ENCODE measurements at places on chromosomes 6 and 20. TPM values are rescaled to one million over a fixed set of nuclear protein-coding genes. Genes with fewer than 3 reads are reported as not detected.

DNA sequence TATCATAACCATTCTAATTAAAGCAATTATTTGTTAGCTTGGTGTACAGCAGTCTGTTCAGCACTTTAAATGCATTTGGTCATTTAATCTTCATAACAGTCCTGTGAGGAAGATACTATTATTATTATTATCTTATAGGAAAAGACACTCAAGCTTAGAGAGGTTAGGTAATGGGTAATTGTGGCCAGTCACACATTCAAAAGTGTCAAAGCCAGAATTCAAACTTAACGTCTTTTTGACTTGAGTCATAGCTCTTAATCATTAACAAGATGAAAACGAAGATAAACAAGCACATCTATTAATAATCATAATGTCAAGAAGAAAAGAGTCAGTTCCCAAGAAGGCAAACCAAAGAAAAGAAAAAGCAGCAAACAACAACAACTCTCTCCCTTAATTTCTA, 251.0 kb downstream of the SYNE1 start:
- H3K36me3 ChIP-seq: peaks cover 7% of the 10 kb centered on the region
- no peaks in the 10 kb centered on the region for H3K27me3 ChIP-seq
- H3K27ac ChIP-seq: no peak overlapping the region
- peaks cover 51% of the 10 kb centered on the region for H3K4me1 ChIP-seq

DNA sequence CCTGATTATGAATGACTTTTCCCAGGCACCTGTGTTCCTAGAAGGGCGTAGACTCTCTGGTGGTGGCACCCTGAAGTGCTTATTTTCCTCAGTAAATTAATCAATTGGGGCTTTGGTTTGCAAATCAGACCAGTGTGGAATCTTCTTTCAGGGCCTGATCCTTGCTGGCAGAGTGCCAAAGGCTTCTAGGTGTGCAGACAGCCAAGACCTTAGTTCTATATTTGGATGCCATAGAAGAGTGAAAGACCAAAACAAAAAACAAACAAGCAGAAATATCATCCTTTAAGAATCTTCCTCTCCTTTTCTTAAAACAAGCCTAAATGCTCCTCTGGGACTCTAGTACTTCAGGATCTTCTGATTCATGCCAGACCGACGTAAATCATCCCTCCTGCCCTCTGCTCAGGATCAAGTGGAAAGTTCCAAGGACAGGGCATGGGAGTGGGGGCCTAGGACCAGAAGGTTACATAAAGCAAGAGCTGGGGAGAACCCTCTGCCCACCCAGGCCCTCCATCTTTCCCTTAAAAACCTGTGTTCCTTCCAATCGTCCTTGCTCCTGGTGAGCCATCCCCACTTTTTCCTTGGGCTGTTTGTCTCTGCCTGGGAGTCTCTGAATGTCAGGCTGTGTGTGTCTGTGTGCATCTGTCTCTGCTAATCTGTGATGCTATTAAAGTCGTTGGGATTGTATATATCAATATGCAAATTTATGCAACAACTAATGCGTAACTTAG, 70.5 kb upstream of the MYLIP start:
- no peak overlapping the region for H3K4me3 ChIP-seq
- H3K27ac ChIP-seq: no peak overlapping the region
- no peak for DNase-seq
- H3K27me3 ChIP-seq: no peaks in the 10 kb centered on the region
- no peaks in the 10 kb centered on the region for H3K36me3 ChIP-seq

DNA sequence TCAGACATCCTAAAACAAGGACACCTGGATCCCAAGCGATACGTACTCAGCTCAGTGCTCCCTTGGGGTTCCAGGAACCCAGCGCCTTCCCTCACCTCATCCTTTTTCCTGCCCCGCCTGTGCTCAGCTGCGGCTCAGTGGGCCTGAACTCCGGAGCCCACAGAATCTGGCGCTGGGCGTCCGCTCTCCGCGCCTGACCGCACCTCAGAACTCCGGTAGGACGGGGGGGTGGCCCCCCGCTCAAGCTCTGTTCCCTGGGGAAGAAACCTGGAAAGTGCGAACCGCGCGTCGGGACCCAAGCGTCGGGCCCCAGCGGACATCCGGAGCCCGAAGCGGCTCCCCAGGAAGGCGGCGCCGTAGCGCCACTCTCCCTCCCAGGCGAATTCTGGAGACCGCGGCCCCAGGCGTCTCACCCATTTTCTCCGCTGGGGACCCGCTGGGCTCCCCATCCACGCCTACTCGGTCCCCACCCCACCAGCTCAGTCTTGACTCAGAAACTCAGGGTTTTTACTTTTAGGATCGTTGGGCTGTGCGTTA, 336 bp upstream of the LY6G5C start:
- no peaks in the 10 kb centered on the region for H3K27me3 ChIP-seq
- H3K4me1 ChIP-seq: peaks cover 12% of the 10 kb centered on the region
- H3K4me3 ChIP-seq: peak overlapping the region; percentile 76

GRCh38 chr20:15919118-15919517, 654.1 kb downstream of the KIF16B start:
- no peak overlapping the region for H3K27ac ChIP-seq
- no peak overlapping the region for H3K4me3 ChIP-seq
- no peaks in the 10 kb centered on the region for H3K36me3 ChIP-seq

DNA sequence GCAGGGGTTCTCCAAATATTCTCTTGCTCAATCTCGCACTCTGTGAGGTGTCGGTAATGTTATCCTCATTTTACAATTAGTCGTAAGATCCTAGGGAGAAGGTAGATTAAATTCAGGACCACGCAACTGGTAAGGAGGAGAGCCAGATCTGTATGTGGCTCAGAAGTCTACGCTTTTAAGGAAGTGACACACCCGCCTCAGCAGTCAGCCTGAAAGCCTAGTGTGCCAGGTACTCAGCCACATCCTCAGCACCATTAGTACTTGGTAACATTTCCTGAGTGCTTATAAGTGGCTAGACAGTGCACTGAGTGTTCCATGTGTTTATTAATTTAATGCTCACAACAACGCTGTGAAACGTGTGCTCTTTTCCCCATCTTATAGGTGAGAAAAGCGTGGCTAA, 63.7 kb downstream of the DHX35 start:
- peaks cover 35% of the 10 kb centered on the region for H3K36me3 ChIP-seq
- DNase-seq: no peak
- H3K4me3 ChIP-seq: no peak overlapping the region
- no peaks in the 10 kb centered on the region for H3K4me1 ChIP-seq
- no peaks in the 10 kb centered on the region for H3K27me3 ChIP-seq

DNA sequence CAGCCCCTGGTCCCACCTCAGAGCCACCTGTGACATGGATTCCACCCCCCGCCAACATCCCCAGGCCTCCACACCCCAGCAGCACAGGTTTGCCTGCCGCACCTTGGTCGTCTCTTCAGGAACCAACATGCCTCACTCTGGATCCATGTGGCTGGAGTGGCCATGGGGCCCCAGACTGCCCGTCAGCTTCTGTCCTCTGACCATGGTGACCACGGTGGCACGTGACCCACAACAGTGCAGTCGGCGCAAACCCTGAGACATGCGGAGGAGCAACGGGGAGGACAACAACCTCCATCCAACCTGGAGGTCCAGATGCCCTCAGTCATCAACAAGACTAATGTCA, 85.6 kb downstream of the ANKRD60 start:
- peaks cover 14% of the 10 kb centered on the region for H3K4me1 ChIP-seq
- no peak overlapping the region for H3K27ac ChIP-seq
- H3K27me3 ChIP-seq: peaks cover 22% of the 10 kb centered on the region
- DNase-seq: no peak
- H3K36me3 ChIP-seq: peaks cover 8% of the 10 kb centered on the region
- H3K4me3 ChIP-seq: no peak overlapping the region

DNA sequence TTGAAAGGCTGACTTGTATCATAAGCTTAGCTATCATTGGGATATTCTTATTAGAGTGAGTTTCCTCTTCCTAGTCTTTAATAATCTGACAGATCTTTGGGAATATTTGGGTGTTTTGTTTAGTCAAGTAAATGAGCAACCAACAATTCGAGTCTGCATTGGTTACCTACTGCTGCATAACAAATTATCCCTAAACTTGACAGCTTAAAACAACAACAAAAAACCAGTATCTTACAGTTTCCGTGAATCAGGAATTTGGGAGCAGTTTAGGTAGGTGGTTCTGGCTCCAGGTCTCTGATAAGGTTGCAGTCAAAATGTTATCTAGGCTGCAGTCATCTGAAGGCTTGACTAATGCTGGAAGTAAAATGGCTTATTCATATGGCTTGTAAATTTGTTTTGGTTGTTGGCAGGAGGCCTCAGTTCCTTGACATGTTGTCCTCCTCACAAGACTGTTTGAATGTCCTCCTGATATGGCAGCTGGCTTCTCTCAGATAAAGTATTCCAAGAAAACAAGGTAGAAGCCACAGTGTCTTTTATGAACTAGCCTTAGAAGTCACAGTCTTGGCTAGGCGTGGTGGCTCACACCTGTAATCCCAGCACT, 7.2 kb downstream of the GTF3C6 start:
- no peak for DNase-seq
- H3K36me3 ChIP-seq: peaks cover 39% of the 10 kb centered on the region
- no peaks in the 10 kb centered on the region for H3K27me3 ChIP-seq
- H3K4me1 ChIP-seq: no peaks in the 10 kb centered on the region
- no peak overlapping the region for H3K27ac ChIP-seq

GRCh38 chr6:139531148-139532115, 157.0 kb upstream of the CITED2 start:
- DNase-seq: no peak
- peak overlapping the region; percentile 68 for H3K27ac ChIP-seq
- H3K27me3 ChIP-seq: no peaks in the 10 kb centered on the region

DNA sequence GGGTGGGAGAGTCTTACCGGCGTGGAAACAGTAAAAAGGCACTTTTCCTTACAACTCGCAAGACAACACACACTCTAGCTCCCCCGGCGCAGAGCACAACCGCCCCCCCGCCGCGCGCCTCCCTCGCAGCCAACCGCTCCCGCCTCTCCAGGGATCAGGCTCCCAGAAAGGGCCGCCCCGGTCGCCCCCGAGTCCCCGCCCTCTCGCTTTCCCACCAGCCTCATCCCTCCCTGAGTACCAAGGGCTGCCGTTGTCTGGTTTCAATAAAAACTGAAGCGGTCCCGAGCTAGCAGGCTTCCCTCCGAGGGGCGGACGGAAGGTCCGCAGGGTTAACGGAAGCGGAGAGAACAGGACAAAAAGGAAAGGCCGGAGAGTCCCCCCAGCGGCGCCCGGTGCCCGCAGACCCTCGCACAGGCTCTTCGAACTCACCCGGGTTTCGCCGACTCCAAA, 804 bp downstream of the ELOVL5 start:
- peaks cover 46% of the 10 kb centered on the region for H3K4me1 ChIP-seq
- H3K27ac ChIP-seq: peak overlapping the region; percentile 92
- H3K4me3 ChIP-seq: peak overlapping the region; percentile 92
- H3K36me3 ChIP-seq: peaks cover 4% of the 10 kb centered on the region
- H3K27me3 ChIP-seq: no peaks in the 10 kb centered on the region
- no peak for DNase-seq

- DNase-seq: no peak
- peaks cover 25% of the 10 kb centered on the region for H3K4me1 ChIP-seq
- H3K27me3 ChIP-seq: no peaks in the 10 kb centered on the region
- peaks cover 1% of the 10 kb centered on the region for H3K36me3 ChIP-seq
Observed at GRCh38 chr20:57756921-57757320, 47.1 kb upstream of the PMEPA1 start.

GRCh38 chr6:23447731-23448130, 678.3 kb upstream of the NRSN1 start:
- H3K36me3 ChIP-seq: no peaks in the 10 kb centered on the region
- no peaks in the 10 kb centered on the region for H3K27me3 ChIP-seq
- peaks cover 24% of the 10 kb centered on the region for H3K4me1 ChIP-seq
- no peak overlapping the region for H3K4me3 ChIP-seq
- no peak for DNase-seq
- no peak overlapping the region for H3K27ac ChIP-seq

- no peak for DNase-seq
- H3K4me3 ChIP-seq: no peak overlapping the region
- peaks cover 10% of the 10 kb centered on the region for H3K36me3 ChIP-seq
- H3K27ac ChIP-seq: no peak overlapping the region
- H3K4me1 ChIP-seq: peaks cover 24% of the 10 kb centered on the region
Observed at GRCh38 chr6:35056952-35057351, 84.2 kb downstream of the TCP11 start.

- no peak overlapping the region for H3K4me3 ChIP-seq
- no peak overlapping the region for H3K27ac ChIP-seq
- DNase-seq: no peak
- no peaks in the 10 kb centered on the region for H3K36me3 ChIP-seq
- no peaks in the 10 kb centered on the region for H3K4me1 ChIP-seq
Observed at GRCh38 chr20:24910461-24910860, 38.6 kb upstream of the CST7 start.

- DNase-seq: no peak
- peaks cover 2% of the 10 kb centered on the region for H3K36me3 ChIP-seq
- no peak overlapping the region for H3K27ac ChIP-seq
- H3K27me3 ChIP-seq: no peaks in the 10 kb centered on the region
- no peak overlapping the region for H3K4me3 ChIP-seq
Observed at GRCh38 chr6:149127212-149127611, 190.3 kb upstream of the TAB2 start.

DNA sequence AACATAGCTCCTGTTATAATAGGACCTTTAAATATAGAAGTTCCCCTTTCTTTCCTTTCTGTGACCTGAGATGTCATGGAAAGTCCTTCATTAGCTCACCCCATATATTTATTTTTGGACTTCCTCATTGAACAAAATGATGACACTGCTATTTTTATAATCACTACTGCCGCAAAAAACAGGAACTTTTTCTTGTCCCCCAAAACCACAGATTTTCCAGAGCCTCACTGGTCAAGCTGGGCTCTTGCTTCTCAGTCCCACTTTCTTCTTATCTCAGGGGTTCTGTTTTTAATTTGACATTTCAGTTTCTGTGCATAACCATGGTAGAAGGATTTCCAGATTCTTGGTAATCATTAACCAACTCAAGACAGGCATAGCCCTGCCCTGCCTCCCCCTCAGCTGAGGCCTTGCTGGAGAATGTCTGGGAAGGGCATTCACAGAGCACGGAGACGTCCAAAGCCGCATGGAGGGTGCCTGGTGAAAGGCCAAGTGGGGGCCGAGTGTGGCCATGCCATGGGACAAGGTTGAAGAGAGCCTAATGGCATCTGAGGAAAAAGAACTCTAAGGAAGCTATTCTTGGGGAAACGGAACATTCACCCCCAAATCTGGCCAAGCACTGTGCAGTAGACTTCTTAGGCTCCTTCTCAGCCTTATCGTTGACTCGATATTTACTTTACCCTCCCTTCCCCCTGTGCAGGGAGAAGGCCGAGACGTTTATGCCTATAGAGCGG, 73.7 kb downstream of the EDN1 start:
- H3K4me1 ChIP-seq: peaks cover 24% of the 10 kb centered on the region
- DNase-seq: no peak
- H3K27me3 ChIP-seq: no peaks in the 10 kb centered on the region
- H3K36me3 ChIP-seq: peaks cover 2% of the 10 kb centered on the region
- H3K4me3 ChIP-seq: no peak overlapping the region

DNA sequence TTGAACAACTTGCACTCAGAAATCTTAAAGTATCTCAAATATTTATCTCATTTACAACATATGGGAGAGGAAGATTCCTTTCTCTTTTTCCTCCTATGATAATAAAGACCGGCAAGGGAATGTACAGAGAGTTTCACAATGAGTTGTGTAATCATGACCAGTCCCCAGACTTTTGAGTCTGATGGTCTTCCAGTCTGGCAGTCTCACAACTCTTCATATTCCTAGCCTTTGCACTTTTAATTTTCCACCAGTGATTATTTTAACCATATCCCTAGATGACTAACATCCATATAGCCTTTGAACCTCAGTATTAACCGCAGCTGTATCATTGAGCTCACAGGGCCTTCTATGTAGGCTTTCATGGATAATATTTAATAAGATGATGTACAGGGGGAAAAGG, 278.5 kb downstream of the KHDC1L start:
- H3K36me3 ChIP-seq: no peaks in the 10 kb centered on the region
- no peaks in the 10 kb centered on the region for H3K27me3 ChIP-seq
- DNase-seq: no peak

Gene PPP1R14C
- total RNA-seq: 3.3 TPM

Gene MYB
- total RNA-seq: 0.13 TPM

Gene RIPPLY2
- total RNA-seq: not detected
